ENCODE measurements at places on chromosomes 13 and 19. TPM values are rescaled to one million over a fixed set of nuclear protein-coding genes. Genes with fewer than 3 reads are reported as not detected.

CDK8 gene
- 11.5 TPM for polyA plus RNA-seq

DNA sequence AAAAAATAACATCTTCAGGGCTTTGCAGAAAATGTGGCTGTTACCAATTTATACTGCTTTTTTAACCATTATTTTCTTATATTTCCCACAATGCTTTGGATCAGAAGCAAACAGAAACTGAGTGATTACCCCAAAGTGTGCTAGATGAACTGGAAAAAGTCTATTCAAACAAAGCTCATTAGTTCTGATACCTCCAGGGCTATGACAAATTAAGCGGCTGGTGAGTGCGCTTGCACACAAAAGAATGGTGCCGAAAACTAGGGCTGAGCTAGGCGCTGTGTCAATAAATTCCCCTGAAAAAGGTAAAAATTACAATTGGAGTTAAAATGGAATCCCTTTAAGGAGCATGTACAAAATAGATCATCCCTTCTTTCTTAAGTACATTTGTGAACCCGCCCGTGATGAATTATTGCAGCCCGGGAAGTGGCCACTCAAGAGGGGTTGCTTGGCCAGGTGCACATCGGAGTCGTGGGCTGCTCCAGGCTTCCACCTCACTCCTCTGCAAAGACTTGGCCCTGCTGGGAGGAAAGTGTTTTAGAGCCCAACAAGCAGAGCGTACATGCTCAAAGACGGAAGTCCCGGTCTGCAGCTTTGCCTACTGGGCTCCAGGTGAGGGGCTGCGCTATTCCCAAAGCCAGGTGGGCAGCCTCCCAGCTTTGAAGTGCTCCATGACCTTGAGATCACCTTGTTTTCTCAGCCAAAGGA, 164.0 kb upstream of the ZNF507 start:
- H3K27ac ChIP-seq: no peak overlapping the region
- no peaks in the 10 kb centered on the region for H3K27me3 ChIP-seq
- H3K36me3 ChIP-seq: no peaks in the 10 kb centered on the region
- DNase-seq: no peak

PBX4 gene
- polyA plus RNA-seq: not detected

LILRB3 gene
- not detected for polyA plus RNA-seq

GRCh38 chr13:102769679-102770078, 3.9 kb downstream of the TEX30 start:
- H3K36me3 ChIP-seq: no peaks in the 10 kb centered on the region
- H3K27ac ChIP-seq: no peak overlapping the region
- no peak for DNase-seq
- H3K4me3 ChIP-seq: no peak overlapping the region
- peaks cover 18% of the 10 kb centered on the region for H3K4me1 ChIP-seq

GRCh38 chr13:44092078-44092970, 212.6 kb downstream of the LACC1 start:
- H3K27me3 ChIP-seq: peaks cover 9% of the 10 kb centered on the region
- H3K27ac ChIP-seq: no peak overlapping the region
- DNase-seq: no peak
- no peak overlapping the region for H3K4me3 ChIP-seq

- H3K4me3 ChIP-seq: no peak overlapping the region
- H3K4me1 ChIP-seq: peaks cover 5% of the 10 kb centered on the region
- no peaks in the 10 kb centered on the region for H3K36me3 ChIP-seq
Measured at GRCh38 chr13:19606737-19607136, 26.7 kb upstream of the MPHOSPH8 start.
